Renal pelvis (tissue), 12 donors: ENCODE measurements at places on chromosomes 2 and 18.
A peak's percentile ranks its signal among the peaks of the same experiment; 100 is the strongest.

DNA sequence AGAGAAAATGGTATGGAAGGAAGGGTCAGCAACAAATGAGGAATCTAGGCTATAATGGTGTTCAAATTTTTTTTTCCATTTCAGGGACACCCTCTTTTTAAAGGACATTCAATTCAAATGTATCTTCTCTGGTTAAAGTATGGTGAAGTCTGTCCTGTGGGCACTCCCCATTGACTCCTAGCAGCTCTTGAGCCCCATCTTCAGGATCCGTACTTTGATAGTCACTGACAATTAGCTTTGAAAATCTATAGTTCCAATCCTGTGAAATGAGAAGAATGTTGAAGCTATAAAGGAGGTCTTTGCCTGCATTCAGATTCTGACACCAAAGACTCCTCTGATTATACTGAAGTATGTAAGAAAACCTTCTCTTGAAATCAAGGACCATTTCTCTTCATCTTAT lies 43.3 kb downstream of the KCNH7 start:
- no peak for DNase-seq

DNA sequence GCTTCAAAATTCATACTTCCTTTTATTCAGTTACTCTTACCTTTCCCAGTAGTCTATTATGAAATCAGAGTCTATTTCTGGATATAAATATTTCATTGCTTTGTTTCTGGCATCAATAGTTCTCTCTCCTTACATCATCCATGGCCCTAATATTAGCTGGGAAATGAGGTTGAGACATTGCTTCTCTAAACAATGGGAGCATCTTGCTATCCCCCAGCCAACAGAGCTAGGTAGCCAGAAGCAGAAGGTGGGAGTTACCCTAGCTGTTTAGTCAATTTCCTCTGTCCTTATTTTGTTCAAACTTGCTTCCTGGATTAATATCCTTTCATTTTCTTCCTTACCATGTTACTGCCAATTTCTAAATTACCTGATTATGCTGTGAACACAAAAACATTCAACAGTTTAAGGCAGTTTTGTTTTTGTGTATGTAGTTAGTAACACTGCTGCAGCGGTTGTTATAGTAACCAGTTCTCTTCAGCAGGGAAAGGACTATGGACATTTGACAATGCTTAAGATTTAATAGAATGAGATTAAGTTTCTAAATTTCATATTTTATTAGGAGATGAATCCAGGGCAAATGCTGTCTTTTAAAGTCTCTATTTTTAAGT lies 160.5 kb upstream of the KCNJ3 start:
- no peak for DNase-seq

- no peak for DNase-seq
Measured at GRCh38 chr2:230893841-230894781, 29.4 kb downstream of the ITM2C start.

DNA sequence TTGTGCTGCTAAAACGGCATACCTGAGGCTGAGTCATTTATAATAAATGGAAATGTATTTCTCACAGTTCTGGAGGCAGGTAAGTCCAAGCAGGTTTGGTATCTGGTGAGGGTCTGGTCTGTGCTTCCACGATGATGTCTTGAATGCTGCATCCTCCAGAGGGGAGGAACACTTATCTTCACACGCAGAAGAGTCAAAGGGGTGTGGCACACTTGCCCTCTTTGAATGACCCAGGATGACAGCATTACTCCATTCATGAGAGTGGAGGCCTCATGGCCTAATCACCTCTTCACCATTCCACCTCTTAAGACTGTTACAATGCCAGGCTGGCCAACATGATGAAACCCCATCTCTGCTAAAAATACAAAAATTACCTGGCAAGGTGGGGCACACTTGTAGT lies 61.0 kb downstream of the NCAPH start:
- no peak for DNase-seq

GRCh38 chr2:2940702-2941101 lies 436.9 kb downstream of the EIPR1 start:
- no peak for DNase-seq

DNA sequence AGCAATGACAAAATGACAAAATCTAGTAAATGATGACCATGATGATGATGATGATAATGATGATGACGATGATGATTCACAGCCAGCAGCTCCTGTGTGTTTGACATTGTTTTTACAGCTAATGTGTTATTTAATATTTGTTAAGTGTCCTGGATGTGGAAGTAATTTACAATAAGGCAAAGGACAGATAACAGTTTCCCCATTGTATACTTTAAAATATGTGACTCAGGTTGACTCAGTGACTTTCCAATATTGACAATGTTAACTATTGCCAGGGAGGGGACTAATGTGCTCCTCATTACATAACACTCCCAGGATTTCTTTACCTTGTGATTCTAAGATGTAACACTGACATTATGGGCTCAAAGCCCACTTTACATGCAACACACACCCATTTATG lies 602.2 kb downstream of the FBXO15 start:
- no peak for DNase-seq

- peak; percentile 95 for DNase-seq
Measured at GRCh38 chr18:32349728-32350395, 120.8 kb downstream of the GAREM1 start.
